ENCODE measurements at places on chromosomes 2 and 18.

DNA sequence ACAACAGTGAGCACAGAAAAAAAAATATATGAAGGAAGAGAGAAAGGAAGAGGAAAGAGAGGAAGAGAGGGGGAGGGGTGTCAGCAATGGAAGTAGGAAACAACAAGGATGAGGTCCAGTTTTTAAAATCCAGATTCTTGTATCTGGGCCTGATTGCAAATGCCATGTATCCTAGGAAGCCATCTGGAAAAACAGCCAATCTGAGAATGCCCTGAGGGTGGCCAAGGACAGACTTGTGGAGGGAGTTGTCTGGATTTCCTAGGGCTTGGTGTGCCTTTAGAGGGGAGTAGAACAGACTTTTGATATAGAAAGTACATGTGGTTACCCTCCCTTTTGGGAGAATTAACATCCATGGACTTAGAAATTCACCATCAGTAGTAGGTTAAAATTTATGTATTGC is 47.1 kb downstream of the PRKCE start:
- DNase-seq = no peak

GRCh38 chr2:157875641-157876065 is 477 bp downstream of the ACVR1 start:
- DNase-seq = no peak

DNA sequence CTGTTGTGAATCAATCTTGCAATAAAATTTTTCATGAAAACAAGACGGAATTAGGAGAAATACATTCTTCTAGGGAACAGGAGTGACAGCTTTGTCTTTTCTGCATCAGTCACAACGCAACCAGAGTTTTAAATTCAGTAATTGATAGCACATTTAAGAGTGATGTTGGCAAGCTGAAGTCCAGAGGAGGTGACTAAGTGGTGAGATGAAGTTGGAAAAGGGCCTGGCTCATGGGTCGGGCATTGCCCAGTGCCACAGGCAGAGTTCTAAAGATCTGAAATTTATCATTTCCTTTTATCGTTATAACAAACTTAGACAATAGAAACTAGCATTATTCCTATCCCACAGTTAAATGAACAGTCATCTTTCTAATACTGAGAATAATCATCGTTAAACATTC is 764.6 kb upstream of the ZEB2 start:
- DNase-seq = no peak

DNA sequence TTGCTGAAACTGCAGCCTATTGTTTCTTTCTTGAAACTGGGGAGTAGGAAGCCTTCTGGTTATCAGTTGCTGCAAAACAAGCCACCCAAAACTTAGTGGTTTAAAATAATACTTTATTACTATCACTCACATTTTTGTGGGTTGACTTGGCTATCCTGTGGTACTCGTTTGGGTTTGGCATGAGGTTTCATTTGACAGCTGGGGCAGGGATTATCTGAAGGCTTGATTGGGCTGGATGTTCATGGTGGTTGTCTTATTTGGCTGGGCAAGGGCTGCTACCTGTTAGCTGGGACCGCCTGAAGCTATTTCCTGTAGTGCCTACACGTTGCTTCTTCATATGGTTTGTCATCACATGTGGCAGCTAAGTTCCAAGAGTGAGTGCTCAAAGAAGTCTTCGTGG is 122.3 kb downstream of the PLCL1 start:
- no peak for DNase-seq

DNA sequence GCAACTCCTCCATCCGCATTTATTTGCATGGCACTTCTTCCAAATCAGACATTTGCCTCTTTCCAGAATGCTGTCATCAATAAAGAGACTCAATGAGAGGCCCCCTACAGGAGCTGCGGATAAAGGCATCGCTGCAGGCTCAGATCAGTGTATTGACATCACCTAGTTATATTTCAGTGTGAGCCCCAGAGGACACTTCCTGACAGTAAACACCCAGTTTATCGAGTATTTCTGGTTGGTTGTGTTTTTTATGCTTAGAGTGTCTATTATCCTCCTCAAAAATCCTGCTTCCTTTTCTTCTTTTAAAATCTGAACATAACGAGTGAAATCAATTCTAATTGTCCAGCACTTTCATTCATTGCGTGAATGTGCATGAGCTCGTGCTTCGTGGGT is 38.8 kb downstream of the NRP2 start:
- DNase-seq = no peak

- no peak for DNase-seq
Observed at GRCh38 chr18:79334496-79335233, 61.1 kb upstream of the NFATC1 start.

DNA sequence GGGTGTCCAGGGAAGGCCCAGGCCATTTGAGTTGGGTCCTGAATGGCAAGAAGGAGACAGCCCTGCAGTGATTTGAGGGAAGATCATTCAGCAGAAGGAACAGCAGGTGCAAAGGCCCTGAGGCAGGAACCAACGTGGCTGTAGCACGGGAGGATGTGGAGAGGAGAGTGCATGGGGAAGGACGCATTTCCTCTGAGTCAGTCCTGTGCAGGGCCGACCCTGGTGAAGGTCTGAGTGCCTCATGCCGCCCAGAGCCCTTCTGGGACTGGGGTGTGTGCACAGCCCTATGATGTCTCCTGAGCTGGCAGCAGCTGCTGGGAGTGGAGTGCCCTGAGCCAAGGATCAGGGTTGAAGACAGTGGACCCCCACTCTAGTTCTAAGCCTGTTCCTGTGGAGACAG is 17.9 kb upstream of the ARHGEF4 start:
- no peak for DNase-seq

DNA sequence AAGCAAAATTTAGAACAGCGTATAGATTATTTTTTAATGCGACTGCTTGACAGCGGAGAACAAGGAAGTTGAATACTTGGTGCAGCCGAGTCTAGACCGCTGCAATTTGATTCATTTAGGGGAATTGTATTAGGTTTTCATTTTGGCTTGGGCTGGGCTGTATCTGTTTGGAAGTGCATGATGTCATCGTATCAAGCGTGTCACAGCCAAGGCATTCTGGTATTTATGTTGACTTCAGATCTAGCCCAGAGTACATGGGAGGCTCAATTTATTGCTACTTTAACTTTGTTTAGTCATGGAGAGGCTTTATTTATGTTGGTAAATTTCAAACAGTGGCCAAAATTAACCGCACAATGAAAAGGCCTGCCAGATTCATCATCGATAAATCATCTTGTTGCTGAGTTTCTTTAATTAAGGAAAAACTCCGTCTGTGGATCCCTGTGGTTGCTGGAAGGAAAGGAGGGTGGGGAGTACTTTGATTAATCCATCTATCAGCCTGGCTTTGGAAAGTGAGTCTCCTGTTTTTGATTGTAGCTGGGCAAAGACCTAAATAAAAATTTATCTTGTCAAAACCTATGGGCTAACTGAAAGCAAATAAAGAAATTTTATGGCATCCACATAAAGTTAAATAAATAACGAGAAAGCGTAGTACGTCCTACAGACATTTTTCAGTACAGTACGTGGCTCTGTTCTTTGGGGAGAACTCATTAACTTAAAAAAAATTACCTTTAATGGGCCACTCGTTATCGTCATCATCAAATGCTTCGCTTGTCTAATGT is 230.4 kb upstream of the SPRED2 start:
- DNase-seq = no peak

DNA sequence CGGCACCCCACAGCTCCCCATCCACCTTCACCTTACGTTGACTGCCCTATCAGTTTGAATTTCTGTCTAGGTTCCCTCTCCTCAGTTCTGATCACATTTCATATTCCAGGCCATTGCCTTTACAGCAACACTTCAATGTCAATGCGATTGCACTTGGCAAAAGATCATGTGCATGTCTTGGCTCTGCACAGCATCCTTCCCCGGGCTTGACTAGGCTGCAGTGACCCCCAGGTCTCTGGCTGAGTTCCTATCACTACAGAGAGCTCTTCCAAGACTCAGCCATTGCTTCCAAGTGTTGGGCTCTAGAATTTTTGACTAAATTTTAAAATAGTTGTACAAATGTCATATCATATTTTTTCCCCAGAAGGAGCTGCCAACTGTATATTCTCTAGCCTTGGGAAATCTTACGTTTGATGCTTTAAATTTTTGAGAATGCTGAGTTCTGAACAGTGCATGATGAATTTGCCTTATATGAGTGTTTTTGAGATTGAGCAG is 103.8 kb upstream of the NEDD4L start:
- DNase-seq = no peak

Measured in NCI-H187 (cell line).